M059J (cell line): ENCODE measurements at places on chromosomes 6 and 20.

DNA sequence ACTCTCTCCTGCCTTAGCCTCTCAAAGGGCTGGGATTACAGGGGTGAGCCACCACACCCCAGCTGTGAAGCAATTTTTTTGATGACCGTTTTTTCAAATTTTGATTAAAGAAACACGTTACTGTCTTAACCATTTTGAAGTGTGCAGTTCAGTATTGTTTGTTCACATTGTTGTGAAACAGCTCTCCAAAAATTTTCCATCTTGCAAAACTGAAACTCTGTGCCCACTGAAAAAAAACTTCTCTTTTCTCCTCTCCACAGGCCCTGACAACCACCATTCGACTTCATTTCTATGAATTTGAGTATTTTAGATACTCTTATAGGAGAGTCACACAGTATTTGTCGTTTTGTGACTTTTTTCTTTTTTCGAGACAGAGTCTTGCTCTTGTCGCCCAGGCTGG is 53.9 kb downstream of the ECT2L start:
- no peak for DNase-seq

DNA sequence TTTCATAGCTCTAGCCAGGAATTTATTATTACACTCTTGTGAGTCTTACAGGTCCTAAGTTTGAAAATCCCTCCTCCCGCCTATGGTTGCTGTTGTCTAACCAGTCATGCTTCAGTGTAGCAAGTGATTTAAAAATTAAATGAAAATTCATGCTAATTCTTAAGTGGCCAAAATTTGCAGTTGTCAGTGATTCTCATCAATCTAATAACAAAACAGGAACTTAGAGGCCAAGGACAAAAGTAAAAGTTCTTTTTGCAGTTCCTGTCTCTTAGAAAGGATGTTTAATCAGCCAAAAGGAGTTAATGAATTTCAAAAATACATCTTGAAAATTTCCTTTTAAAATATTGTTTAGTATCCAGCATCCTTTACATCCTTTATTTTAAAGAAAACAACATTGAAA is 36.3 kb downstream of the VTA1 start:
- DNase-seq = no peak

DNA sequence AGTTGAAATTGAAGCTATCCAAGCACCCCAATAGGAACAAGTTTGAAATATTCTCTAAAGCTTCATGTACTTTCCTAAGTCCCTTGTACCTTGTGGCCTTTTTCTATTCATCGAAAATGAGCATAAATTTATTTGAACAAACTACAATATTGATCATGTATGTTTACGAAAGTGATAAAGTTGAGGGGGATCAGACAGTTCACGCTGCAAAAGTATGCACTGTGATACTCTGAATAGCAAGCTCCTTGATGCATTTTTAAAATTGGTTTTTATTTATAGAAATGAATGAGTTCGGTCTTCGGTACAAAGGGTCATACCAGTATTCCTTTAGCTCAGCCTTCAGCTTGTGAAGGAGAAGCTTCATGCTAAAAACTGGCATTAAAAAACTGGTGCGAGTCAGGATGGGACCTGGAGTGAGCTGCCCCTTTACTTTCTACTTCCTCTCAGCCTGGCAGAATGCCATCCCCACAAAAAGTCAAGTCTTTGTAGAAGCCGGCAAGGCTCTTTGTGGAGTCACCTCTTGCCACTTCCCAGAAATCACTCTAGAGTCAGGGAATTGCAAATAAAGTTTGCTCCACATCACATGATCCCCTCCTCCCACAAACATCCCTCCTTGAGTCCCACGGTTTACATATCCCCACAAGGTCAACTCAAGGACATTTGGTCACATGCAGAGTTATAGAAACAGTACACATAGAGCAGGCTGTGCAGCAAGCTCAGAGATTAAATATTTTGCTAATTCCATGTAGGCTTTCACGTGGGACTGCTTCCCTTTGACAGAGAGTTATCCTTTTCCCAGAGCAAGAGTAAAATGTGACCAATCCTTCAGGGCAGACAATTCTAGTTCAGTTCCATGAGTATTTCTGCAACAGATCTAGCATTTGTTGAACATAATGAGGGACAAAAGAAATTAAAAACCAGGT is 34.6 kb upstream of the ADGRF1 start:
- DNase-seq = peak; percentile 72

DNA sequence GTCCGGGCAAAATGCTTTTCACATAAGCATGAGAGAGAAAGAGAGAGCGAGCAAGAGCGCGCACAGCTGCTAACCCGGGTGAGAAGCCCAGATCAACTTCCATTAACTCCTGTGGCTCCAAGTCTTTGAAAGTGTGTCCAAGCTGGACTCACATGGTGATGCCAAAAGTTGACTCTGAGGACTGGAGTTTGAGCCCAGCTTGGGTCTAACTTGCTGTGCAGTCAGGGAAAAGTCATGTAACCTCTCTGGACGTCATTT is 357.2 kb upstream of the SULF2 start:
- no peak for DNase-seq

DNA sequence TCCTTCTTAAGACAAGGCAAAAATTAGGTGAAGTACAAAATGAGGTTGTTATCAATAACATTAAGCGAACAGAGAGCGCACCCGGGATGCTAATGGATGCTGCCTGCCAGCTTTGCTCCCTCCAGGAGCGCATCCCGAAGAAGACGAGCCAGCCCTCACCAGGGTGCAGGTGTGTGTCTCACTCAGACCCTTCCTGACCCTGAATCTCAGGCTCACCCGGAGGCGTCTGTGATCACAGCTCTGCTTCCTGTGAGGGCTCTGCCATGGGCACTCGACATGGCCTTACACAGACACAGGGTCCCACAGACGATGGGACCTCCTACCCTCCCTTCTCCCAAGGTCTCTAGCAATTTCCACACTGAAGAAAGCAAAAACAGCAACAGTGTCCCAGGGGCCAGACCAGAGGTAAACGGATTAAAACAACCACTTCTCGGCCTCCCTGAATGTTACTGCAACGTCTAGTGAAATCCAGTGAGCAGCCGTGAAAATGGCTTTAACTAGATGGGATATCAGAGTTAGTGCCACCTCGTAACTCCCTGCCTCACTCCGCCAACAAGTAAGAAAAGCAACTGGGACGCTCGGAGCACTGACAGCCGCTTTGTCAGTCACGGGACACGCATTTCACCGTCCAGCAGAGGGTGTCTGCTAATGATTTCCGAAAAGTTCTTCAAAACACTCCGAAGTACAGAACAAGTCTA is 11.7 kb downstream of the ZBTB46 start:
- DNase-seq = no peak

DNA sequence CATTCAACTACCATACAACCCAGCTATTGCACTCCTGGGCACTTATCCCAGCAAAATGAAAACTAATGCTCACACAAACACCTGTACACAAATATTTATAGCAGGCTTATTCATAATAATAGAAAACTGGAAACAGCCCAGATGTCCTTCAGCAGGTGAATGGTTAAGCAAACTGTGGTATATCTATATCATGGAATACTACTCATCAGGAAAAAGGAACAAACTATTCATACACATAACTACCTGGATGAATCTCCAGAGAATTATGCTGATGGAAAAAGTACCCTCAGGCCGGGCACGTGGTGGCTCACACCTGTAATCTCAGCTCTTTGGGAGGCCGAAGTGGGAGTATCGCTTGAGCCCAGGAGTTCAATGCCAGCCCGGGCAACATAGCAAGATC is 3.8 kb upstream of the BLTP3A start:
- DNase-seq = no peak

GRCh38 chr6:41132254-41132653 is 21.9 kb downstream of the TREML1 start:
- DNase-seq = no peak

GRCh38 chr6:98769546-98769945 is 64.8 kb upstream of the POU3F2 start:
- peak; percentile 61 for DNase-seq

- peak; percentile 98 for DNase-seq
Measured at GRCh38 chr6:31403283-31404060, at the start of gene MICA. MICA (plus strand) TSS chr6:31403595; CDS start chr6:31403633, 38 bp downstream.
